Activated CD8-positive, alpha-beta memory T cell treated with anti-CD3 and anti-CD28 coated beads for 4 hours (primary cell): ENCODE measurements at places on chromosomes 3 and 15.

- no peak for DNase-seq
Measured at GRCh38 chr3:97658668-97659285, 105.8 kb upstream of the ARL6 start.

GRCh38 chr3:66703501-66703900 is 202.7 kb upstream of the LRIG1 start:
- no peak for DNase-seq

GRCh38 chr3:37161351-37161750 is 13.0 kb downstream of the LRRFIP2 start:
- DNase-seq: no peak

GRCh38 chr3:176987901-176988650 is 209.2 kb downstream of the TBL1XR1 start:
- DNase-seq: no peak

- no peak for DNase-seq
Measured at GRCh38 chr3:87004883-87005282, 13.9 kb upstream of the VGLL3 start.

DNA sequence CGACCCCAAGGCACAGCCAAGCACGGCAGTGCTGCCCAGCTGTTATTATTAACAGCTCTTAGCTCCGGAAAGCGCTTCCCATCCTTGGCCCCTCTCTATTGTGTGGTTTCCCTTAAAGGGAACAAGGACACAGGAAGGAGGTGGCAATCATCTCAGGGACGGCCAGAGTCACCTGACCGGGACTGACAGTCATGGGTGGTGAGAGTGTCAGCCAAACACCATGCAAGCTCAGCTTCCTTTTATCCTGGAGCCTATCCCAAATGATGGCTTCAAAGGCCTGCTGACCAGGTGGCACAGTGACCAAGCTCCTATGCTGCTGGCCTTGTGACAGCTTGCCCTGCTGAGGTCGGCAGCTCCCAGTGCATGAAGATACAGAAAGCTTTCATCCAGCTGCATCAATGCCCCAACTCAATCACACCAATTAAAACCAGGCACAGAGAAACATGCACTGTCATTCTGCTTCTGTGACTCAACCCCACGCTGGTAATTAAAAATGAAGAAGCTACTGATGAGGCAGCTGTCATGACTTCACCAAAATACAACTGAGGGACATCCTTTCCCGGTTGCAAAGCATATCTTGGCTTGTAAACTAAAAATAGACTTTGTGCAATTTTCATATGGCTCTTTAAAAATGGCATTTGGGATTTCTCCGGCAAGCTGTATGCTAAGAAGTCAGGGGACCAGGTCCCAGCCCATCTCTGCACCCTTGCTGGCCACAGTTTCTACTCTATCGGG is 34.0 kb downstream of the PCSK6 start:
- no peak for DNase-seq

DNA sequence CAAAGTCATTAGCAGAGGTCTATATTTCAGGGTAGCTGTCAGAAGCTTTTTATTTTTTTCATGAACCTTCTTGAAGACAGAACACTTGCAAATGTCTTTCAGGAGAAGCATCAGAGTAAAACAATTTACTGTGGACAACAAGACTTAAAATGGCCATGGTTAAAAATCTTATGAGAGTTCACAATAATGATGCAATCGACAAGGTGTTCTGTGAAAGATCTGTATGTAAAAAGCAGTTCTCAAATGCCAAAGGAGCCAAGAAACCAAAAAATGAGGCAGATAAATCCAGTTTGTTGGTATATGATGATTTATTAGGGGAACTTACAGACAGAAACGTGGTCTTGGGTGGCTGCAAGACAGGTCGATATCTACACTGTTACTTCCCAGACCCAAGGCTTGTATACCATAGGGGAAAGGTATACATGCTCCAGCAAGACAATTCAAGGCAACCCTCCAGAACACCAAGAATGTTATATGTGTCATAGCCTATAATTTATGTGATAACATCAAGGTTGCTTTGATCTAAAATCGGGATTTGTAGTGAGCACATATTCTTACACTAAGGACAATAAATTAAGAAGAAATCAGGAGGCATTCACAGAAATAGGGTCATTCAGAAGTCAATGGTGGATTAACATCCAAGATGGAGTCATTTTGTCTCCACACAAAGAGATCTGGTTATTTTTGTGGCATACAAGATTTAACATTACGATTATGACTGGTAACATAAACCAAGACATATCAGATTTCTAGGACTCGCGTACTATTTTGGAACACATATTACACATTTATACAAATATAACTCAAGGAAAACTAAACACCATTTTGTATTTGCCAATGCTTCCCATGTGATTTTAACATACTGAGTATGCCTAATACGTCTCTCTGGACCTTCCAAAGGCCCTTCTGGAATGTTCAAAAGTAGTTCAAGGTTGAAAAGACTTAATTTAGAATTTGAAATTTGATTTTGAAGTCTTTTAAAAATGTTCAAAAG is 316.4 kb downstream of the THSD4 start:
- DNase-seq: no peak

- no peak for DNase-seq
Measured at GRCh38 chr3:123289391-123290106, 87.8 kb downstream of the SEC22A start.

DNA sequence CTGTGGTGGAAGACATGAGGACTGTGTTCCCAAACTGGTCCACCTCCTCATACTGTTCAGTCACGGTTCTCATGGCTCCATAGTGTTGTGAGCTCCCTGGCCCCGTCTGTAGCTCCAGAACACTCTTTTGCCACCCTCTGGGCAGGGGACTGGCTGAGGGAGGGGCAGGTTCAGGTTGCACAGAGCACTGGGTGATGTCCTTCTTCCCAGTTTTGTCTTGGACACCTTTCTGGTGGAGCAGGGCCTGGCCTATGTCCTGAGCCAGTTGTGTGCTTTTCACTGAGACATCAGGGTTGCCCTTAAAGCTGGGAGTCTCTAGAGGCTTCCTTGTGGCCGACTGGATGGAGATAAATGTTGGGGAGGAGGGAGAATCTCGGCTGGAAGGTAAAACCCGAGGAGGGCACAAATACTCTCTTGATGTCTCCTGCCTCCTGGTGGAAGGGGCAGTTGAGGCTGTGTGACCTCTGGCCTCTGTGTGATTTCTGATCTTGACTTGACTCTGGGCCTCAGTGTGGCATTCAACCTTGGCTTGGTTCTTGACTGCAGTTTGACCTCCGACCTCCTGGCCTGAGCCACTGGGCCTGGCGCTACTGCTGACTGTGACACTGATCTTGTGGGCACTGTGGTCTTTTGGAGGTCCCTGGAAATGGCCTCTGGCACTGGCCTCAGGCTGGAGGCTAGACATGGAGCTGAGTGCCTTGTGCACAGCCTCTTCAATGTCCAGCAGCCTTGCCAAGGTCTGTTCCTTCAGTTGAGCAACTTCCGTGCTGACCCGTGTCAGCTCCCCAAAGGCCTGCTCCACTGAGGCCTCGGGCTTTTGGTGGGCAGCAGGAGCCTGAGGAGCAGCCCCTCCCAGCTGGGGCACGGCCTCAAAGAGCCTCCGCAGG is 8.1 kb downstream of the XIRP1 start:
- DNase-seq: no peak

- DNase-seq: no peak
Measured at GRCh38 chr3:112776836-112777235, 69.8 kb downstream of the CD200R1L start.

GRCh38 chr3:41508063-41508696 is 308.9 kb downstream of the CTNNB1 start:
- no peak for DNase-seq

DNA sequence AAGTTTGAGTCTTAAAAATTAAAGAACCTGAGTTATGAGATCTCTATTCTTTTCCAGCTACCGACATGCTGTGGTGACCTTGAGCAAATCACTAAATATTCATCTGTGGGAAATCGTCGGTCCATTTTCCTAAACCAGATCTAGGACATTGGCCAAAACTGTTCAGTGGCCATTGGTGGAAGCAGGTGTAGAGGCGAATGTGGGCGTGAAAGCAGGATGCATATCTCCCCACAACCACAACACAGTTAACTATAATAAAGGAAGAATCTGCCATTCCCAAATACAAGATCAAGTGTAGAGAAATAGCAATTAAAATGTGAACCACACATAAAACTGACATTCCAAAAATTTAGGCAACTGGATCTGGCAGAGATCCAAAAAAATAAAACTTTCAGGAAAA is 129.9 kb downstream of the P3H2 start:
- no peak for DNase-seq
